ENCODE measurements at places on chromosomes 2 and 18.
A peak's percentile ranks its signal among the peaks of the same experiment; 100 is the strongest.

DNA sequence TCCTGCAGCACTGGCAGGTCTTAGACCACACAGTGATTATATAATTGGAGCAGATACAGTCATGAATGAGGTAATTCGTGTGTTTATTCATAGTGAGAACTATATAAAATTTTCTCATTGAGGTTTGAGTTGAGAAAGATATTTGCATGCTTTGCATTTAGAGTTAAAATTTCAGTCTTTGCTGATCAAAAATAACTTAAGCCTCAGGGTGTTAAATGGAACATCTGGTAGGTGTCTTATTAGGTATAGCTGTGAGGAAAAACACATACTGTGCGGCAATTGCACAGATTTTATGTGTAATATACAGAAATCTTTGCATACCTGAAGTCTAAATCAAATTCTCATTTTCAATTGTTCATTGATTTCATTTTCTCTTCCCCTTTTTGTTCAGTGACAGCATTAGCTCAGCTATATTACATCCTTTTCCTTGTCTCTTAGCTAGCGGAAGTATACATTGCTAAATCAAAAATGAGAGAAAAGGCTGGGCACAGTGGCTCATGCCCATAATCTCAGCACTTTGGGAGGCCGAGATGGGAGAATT lies 21.2 kb downstream of the GORASP2 start:
- no peak for DNase-seq

GRCh38 chr2:40859617-40860016 lies 407.7 kb upstream of the SLC8A1 start:
- no peak for DNase-seq

- DNase-seq = no peak
Observed at GRCh38 chr2:223104336-223105132, 52.5 kb downstream of the KCNE4 start.

GRCh38 chr18:73668051-73668450 lies 479.6 kb downstream of the FBXO15 start:
- DNase-seq = no peak

- DNase-seq = peak; percentile 77
Observed at GRCh38 chr2:151906633-151906998, 78.4 kb upstream of the ARL5A start.

GRCh38 chr2:52594026-52594425 lies 1173.6 kb upstream of the CHAC2 start:
- no peak for DNase-seq

DNA sequence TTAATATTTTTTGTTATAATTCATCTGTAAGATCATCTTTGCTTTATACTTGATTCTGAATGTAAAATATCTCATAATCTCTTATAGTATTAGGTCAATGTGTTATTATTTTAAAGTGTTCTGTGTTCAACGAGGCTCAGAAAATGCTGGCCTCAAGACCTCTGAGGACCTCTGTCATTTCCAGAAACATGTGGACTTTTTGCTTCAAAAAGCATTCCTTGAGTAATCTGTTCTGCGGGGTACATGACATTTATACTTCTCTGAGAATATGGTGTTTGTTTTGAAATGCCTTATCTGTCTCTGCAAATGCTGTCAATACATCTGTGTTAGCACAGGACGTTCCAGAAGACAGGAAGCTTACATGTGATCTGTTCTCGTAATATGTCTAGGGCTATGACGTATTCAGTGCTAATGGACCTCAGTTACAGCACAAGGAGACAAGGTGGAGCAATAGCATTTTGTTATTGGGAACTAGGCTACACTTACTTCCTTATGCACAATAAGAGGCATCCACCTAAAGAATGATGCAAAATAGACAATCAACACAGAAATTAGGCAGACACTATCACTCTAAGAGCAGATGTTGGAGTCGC lies 37.6 kb upstream of the IL1RL1 start:
- no peak for DNase-seq

- DNase-seq = no peak
Observed at GRCh38 chr2:239636808-239637207, 236.0 kb upstream of the HDAC4 start.

GRCh38 chr2:30197570-30198192 lies 33.7 kb upstream of the LBH start:
- DNase-seq = no peak

- DNase-seq = no peak
Observed at GRCh38 chr18:3046216-3046808, 33.4 kb upstream of the LPIN2 start.

DNA sequence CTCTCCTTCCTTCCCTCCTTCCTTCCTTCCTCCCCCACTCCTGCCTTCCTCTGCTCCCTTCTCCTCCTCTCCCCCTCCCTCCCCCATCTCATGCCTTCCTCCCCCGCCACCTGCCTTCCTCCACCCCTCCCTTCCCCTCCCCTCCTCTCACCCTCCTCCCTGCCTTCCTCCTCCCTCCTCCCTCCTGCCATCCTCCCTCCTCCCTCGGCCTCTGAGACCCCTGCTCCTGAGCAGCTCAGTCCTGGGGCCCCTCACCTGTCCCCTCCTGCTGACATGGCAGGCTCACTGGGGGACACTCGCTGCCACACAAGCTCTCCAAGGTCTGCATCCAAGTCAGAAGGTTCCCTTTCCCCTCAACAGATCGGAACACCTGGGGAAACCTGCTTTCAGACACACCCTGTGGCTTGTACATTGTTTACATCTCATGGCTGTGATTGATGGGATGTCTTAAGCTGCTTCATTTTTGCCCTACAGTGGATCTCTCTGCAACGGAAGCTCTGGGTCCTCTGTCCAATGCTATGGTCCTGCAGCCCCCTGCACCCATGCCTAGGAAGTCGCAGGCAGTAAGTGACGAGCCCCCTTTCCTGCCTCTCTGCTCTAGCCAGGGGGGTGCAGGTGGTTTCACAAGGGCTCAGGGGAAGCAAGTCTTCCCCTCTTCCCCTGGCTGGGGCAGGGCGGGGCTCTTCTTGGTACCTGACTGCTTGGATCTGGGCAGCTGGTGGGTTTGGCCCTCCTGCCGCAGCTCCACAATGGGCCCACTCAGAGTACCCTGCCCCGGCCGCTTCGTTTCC lies 22.9 kb downstream of the ITGB1BP1 start:
- DNase-seq = no peak

DNA sequence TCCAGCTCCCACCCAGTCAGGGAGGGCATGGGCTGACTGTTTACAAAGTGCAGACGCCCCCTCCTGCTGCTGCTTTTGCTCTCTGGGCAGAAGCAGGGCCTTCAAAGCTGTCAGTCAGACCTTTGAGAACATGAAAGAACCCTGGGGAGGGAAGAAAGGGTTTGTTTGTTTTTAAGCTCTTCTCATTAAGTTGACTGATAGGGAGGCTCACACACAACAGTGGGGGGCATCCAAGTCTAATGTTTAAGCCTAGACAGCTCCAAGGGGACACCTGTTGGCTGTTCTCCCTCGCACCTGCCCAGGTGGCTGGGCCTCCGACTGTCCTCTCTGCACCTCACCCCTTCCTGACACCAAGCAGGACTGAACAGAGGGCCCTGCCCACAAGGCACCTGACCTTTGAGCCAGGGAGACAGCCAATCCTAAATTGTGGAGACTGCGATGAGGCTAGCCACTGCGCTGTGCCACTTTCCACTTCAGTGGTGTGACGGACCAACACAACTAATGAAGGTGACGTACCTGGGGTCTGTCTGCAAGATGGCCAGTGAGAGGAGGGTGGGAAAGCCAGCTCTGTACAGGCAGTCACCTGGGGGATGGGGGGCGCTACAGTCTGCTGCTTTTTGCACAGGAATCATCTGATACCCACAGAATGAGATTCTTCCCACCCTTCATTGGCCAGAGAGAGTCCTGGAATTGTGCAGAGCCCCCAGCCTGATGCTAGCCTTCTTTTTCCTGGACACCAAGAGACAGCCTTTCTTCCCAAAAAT lies 16.3 kb downstream of the ST6GAL2 start:
- DNase-seq = no peak

DNA sequence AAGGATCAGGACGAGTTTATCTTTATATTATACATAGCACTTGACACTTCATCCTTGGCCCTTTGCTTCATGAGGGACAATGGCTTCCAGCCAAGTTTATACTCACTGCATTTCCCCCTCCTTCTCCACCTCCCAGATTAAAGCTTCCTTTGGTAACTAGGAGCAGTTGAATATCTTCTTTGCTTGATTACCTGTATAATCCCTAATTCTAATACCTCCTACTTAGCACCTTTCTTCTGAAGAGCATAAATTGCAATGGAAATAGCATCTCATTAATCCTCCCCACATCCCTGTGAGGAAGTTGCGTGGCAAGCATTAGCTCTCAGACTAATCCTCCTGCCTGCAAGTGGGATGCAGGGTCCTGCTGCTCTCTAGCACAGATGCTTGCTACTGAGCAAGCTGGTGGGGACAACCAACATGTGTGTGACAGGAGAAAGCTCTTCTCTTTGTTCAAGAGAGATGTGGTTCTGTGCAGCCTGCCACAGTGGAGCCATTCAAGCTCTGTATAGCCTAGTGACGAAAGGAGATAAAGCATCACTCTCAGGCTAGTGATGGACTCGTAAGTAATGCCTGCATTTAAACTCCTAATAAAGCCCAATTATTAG lies 19.1 kb downstream of the KLHL14 start:
- no peak for DNase-seq

- DNase-seq = no peak
Observed at GRCh38 chr2:66569321-66569851, 134.5 kb downstream of the MEIS1 start.

GRCh38 chr2:54228945-54229344 lies 27.1 kb downstream of the TSPYL6 start:
- no peak for DNase-seq

DNA sequence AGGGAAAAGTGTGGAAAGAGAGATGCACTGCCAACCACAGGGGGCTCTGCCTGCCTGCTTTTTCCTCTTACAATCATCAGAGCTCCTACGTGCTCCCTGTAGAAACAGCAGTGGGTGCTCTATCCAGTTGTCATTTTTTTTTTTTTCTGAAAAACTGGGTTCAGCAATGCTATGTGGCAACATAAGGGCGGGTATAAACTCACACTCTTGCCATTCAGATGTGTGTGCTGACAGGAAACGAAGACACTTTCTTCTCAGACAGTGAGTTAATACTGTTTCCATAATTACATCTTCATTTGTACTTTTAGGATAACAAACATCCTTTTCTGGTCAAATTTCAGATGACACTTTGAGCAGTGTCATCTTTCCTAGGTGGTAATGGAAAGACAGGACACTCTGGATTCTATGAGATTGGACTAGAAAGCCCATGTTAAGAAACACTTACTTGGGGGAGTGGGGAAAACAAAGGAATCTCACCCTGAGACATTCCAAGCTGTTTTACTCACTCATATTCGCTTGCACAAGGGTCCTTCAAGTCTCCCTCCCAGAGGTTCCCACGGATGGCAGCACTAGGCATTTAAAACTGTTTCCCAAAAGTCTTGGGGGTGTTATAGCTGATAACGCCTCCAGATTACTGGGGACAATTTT lies 41.3 kb downstream of the CCDC93 start:
- DNase-seq = no peak

DNA sequence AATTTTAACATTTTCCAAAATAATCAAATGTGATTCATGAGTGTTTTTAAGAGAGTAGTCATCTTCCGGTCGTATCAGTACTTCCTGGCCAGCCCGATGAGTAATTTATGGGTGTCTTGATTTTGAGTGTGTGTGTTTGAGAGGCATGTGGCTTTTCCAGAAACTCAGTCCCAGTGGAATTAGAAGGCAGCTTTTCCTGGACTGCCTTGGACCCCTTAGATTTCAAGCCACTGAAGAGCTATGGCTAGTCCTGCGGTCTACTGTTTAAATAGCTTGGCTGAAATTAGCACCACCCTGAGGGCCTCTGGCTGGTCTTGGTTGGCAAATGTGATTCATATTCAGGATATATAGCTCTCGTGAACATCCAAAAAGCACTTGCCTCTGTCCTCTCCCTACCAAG lies 59.4 kb downstream of the HK2 start:
- DNase-seq = no peak

GRCh38 chr2:86790676-86791572 lies at the start of gene CD8A:
CD8A (minus strand) TSS chr2:86790913; CDS start chr2:86790825, 88 bp downstream.
- DNase-seq = no peak

DNA sequence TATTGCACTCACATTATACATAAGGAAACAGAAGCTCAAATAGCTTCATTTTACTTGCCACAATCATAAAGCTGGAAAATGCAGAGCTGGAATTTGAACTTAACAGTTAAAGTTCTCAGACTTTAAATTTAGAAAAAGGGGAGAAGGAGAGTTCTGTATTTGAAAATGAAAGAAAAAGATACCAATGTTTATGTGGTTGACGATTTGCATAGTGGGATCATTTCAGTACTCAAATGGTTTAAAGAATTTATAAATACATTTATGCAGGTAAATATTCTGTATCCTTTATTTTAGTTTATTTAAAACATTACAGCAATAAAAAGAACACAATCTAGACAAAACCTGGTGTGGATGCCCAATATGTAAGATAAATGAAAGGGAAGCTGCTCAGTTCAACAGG lies 25.5 kb upstream of the STAT4 start:
- no peak for DNase-seq

GRCh38 chr2:230872968-230873660 lies 8.4 kb downstream of the ITM2C start:
- DNase-seq = no peak

All from head of caudate nucleus (tissue), 42 donors.